ENCODE measurements at places on chromosomes 5 and 9.

GRCh38 chr5:117058740-117059139 lies 484.1 kb upstream of the SEMA6A start:
- DNase-seq: no peak

- DNase-seq: no peak
These were observed 11.1 kb downstream of the TGFBR1 start for GRCh38 chr9:99116003-99116411.

DNA sequence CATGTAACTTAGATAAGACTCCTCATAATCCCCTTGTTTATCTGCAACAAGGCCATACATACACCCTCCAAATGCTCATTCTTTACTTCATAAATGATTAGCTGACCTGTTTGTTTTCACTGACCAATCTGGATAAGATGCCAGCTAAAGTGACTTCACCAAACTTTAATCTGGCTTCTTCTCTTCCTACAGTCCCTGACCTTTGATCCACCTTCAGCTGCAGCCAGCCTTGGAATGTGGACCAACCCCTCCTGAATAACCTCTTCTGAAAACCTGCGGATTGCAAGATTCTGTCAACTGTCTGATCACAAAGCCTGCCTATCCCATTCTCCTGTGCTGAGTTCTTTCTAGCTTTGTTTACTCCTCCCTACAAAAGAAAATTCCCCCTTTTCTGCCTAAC lies 476.8 kb downstream of the LRRC70 start:
- no peak for DNase-seq

DNA sequence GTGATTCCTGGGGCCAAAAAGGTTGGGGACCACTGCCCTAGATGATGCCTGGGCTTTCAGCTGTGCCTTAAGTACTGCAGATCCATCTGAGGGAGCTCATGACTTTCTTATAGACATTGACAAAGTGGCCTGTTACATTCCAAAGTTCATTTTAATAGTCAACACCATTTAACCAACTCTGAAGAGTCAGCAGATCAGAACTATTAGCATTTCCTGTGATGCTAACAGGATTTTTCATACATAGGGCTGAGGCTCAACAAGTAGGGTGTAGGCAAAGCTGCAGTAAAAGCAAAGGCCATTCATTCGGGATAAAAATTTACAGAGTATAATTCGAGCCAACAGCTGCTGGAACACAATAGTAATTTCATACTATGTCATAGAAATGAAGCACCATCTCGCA lies 105.4 kb downstream of the LPAR1 start:
- no peak for DNase-seq

DNA sequence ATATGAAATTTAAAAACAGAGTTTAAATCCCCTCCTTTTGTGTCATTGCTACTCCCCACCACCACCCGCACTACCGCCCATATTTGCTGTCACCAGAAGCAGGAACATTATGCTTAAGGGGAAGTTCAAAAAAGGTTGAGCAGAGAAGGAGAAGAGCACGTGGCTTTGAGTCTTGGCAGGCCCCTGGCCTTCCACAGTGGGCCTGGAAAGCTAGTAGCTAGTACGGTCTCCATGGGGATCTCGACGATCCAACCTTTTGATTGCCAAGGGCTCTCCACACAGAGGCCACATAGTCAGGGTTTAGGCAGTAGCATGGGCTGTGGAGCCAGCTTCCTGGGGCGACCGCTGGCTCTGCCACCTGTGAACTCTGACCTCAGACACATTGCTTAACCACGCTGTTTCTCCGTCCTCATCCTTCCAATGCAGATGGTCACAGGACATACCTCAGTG lies 90.1 kb downstream of the GOLPH3 start:
- DNase-seq: no peak

- DNase-seq: no peak
These were observed 17.3 kb downstream of the CSF1R start for GRCh38 chr5:150068961-150069645.

DNA sequence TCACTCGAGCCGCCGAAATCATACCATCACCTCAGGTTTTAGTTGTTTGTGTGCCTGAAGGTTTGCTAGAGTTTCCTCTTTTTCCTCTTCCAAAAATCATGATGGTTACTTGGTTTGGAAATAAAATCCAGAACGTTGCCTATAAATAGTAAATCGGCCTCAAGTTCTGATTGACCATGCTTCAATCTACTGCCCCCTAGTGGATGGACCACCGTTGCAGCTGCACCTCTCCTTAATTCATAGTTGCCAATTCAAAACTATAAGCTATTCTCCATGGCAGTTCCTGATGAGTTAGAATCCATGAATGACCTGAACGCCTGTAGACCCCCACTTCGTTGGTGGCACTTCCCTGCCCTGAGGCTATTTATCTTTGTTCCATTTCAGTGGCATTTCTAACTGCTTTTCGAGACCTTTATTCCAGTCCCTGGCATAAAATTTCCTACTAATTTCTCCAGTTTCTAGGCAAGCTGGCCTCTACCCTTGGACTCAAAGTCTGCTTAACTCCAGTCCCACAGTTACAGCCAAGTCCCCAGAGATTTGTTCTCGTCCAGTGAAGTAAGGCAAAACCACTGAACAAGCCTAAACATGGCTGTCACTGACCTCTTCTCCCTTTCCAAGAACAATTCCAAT lies 422.6 kb downstream of the EFNA5 start:
- DNase-seq: peak; percentile 28

- DNase-seq: no peak
These were observed 286.4 kb downstream of the NTRK2 start for GRCh38 chr9:84955971-84956370.

DNA sequence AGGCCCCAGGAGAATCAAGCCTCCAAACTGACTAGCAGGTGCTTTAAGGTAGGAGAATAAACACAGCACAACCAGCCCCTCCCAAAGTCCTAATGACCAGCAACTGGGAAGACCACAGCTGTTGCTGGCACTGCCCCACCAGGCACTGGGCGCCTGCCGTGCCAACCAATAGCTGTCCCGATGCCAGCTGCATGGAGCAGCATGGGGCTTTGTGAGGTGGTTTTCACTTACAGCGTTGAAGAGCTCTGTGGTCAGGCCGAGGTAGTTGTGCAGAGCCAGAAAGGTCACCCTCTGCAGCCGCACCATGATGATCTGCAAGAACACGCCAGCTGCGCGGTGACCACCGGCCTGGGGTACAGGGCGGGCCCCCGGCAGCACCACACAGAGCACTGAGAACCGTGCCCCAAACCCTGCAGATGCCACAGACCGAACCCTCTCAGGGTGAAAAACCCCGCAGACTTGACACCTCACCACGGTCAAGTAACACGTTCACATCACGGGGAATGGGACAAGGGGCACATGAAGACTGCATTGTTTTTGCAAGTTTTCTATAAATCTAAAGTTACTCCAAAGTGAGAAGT lies 28.7 kb downstream of the PNPLA7 start:
- no peak for DNase-seq

DNA sequence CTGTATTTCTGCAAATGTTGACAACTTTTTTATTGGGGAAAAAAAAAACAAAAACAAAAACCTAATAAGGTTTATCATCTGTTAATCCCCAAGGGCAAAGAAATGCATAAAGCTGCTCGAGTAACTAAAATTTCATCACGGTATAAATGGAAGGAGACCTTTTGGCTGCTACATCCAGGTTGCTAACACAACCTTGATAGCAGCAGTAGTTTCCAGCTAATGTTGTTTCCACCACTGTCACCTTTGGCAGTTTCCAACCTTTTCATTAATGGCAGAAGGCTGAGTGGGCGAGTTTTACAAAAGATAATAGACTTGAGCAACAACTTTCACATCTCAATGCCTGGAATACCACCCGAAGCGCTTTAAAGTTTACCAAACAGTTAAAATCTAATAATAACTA lies 8.5 kb downstream of the PAIP1 start:
- DNase-seq: no peak

GRCh38 chr9:127448112-127448805 lies 2.9 kb downstream of the RPL12 start:
- no peak for DNase-seq

DNA sequence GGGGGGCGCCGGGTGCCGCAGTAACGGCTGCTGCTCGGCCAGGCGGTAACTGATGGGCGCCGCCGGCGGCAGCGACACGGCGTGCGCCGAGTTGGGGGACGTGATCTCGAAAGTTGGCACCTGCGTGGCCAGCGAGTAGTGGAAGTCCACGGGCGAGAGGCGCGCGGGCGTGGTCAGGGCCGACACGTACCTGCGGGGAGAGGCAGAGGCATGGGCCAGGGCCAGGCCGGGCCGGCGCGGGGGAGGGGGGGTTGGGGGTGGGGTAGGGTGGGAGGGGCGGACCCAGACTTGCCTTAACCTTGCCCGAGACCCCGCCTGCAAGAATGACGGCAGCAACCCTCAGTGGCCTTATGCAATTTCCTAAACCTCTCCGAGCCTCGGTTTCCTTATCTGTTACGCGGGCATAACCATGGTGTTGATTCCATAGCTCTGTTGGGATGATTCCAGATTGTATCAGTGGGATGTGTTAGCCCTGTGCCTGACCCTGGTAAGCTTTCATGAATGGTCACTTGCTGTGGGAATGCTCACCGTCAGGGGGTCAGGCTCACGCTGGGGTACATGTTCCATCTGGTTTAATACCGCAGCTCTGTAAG lies 53.0 kb downstream of the PSD2 start:
- DNase-seq: no peak

DNA sequence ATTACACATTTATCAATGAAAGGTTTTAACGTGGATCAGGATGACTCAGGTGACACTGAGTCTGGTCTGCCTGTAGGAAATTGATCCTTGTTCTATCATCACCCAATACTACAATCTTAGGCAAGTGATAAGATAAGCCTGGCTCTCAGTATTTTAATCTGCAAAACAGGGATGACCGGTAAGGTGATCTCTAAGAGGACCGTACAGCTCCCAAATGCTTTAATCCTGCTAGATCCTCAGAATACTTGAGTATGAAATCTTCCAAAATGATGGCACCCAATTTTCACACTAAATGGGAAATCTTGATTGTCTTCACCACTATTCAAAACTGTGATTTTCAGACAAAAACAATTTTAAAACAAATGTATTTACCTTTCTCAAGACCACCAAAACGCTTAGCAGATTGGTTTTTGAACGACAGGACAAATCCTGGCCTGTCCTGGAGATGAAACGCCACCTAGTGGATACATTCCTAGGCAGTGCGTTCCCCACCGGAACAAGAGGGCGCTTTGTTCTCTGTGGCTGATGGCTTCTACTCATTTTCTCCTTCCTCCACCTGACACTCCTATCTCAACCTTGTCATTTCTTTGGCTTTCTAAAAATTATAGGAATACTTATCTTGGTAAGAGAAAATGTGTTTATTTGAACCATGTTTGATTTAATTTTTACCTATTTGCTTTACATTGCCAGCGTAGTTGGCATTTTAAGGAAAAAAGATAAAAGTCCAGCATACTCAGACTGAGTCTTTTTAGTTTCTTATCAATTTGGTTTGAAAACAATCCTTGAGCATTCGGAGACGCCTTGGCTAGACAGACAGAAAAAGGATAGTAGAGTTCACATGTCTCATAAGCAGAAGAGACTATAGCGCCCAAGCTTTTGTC lies 41.2 kb upstream of the VCAN start:
- peak; percentile 20 for DNase-seq

- no peak for DNase-seq
These were observed 10.8 kb downstream of the C9orf50 start for GRCh38 chr9:129610213-129610472.

- no peak for DNase-seq
These were observed 61.8 kb downstream of the SPATA31C2 start for GRCh38 chr9:88076286-88077070.

DNA sequence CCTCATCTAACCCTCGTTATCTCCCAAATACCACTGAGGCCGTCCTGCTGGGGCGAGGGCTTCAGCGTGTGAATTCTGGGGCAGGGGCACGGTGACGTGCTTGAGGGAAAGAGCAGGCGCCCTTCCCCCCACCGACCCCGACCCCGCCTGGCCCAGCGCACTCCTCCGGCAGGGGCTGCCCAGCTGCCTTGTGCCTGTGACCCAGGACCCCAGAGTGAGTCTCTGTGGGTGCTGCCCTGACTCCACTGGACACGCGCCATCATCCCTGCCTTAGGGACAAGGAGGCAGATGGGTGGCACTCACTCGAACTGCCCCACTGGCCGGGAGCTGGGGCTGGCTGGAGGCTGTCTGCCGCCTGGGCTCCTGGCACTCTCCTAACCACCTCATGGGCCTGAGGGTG lies 136.2 kb upstream of the LPCAT1 start:
- no peak for DNase-seq

- DNase-seq: no peak
These were observed 49.0 kb upstream of the DPYSL3 start for GRCh38 chr5:147558826-147559225.

DNA sequence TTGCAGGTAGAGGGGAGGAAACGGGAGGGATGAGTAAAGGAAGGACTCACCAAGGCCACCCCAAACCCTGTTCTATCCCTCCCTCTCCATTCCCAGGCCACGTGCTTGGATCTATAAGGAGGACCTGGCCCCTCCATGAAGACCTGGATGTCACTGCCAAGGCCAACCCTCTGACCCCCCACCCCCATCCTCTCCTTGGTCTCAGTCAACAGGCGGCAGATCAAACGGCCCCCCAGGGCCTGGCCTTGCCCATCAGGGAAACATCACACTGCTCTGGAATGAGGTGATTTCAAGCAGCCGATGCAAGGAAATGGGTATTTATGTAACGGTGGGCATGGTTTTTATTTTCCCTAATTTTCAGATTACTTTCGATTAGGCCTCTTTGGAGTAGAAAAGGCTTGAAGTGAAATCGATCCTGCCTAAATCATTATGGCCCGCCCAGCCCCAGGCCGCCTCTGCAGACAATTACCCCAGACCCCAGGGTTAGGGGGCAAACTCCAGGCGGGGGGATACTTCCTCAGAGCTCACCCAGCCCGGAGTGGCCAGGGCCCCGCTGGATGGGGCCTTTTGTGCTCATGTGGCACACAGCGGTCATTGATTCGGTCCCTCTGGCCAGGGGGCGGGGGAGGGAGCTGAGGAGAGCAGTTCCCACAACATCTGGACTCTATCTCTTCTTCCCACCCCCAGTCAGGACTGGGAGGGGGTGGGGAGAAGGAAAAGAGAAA lies 125.3 kb downstream of the PHF2 start:
- DNase-seq: no peak

DNA sequence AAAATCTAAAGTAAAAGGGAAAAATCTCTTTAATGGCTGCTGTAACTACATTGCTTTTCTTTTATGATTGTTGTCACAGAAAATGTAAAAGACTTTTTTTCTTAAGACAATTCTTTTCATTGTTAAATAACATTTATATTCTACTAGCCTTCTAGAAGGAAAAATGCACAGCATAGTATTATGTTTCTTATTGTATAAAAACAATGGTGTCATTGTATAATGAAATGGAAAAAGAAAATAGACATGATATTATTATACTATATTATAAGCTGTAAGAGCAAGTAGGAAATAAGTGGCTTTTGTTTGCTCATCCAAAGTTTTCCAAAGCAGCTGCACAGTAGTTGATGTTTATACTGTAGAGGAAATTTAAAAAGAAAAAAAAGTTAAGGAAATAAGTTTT lies 1021.7 kb downstream of the EFNA5 start:
- no peak for DNase-seq

DNA sequence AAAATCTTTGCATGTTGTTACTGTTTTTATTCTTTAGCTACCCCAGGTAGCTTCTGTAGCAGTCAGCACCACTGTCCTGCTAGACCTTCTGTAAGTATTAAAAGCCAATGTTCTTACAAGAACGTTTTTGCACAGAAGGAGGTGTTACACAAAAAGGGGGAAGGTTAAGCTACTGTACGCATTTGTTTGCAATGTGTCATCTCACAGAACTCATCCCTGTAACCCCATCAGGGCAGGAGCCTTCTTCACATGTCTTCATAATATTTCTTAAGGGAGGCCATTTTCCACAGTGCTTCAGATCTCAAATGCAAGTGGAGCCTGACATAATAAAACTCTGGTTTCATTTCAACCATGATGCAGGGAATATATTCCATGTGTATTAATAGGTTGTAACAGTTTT lies 67.9 kb downstream of the OSMR start:
- no peak for DNase-seq

All from NCI-H187 treated with DMSO at 0.1 percent for 48 hours (cell line).